NCI-H2081 (cell line): ENCODE measurements at places on chromosomes 7 and 10.

DNA sequence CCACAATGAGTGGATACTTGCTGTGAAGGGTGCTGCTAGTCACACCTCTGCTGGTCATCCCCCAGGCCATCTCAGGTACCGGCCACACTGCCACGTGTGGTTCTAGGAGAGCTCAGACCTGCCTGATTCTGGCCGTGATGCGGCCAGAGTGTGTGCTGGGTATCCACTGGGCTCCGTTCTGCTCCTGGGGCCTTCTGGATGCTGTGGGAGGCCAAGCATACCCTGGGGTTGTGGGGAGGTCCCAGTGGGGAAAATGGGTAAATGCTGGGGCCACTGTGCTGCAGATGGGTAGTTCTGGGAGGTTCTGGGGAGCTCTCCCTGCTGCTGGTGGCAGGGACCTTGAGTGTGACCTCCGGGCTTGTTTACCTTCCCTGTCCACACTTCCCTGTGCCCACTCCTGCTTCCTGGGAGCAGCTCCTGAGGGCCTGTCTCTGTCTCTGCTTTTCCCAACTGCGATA, 318.4 kb downstream of the GLRX3 start:
- DNase-seq = no peak

GRCh38 chr7:133932591-133932990, 194.5 kb upstream of the LRGUK start:
- no peak for DNase-seq

GRCh38 chr7:94580601-94581000, 71.0 kb downstream of the CASD1 start:
- DNase-seq = no peak

DNA sequence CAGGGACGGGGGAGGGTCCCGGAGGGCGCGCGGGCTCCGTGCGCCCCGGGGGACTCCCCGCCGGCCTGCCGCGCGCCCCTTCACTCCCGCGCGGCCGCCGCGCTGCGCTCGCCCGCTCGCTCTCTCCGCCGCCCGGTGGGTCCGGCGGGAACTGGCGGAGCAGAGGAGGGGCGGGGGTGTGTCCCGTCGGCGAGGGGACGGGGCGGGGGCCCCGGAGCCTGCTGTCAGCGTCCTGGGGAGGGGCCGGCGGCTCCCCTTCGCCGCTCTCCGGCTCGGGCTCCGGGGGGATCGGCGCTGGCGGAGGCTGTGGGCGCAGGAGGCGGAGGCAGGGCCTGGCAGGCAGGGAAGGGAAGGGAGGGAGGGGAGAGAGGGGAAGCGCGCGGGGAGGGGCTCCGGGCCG, at the start of gene SH3PXD2A:
TSS of gene SH3PXD2A (minus strand) at position 153 of the 400 bp plus-strand sequence. CDS start 310 bp downstream, outside the sequence.
- no peak for DNase-seq
